Activated CD8-positive, alpha-beta T cell treated with anti-CD3 and anti-CD28 coated beads for 36 hours (primary cell): ENCODE measurements at places on chromosomes 16 and 17. TPM values are rescaled to one million over a fixed set of nuclear protein-coding genes. Genes with fewer than 3 reads are reported as not detected.
A peak's percentile ranks its signal among the peaks of the same experiment; 100 is the strongest.

DNA sequence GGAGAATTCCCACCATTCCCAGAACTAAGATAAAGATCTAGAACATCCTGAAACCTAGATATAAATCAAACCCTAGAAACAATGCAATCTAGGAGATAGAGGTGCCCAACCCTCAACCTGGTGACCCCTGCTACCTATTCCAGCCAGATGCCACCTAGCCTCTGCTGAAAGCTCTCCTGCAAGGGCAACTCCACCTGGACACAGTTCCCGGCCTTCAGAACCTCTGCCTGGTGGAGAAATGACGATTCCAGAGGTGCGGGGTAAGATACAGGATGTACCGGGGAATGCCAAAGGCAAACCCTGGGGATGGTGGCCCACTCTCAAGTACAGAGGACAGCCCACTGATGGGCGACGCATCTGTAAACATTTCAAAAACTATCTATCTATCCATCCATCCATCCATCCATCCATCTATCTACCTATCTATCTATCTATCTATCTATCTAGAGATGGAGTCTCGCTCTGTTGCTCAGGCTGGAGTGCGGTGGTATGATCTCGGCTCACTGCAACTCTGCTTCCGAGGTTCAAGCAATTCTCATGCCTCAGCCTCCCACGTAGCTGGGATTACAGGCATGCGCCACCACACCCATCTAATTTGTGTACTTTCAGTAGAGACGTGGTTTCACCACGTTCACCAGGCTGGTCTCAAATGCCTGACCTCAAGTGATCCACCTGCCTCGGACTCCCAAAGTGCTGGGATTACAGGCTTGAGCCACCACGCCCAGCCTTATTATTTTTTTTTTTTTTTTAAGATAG is 19.0 kb downstream of the MEAK7 start:
- H3K4me3 ChIP-seq, result no peak overlapping the region
- no peaks in the 10 kb centered on the region for H3K4me1 ChIP-seq
- no peak overlapping the region for H3K27ac ChIP-seq
- H3K36me3 ChIP-seq, result peaks cover 4% of the 10 kb centered on the region
- no peaks in the 10 kb centered on the region for H3K27me3 ChIP-seq
- DNase-seq, result no peak

- peaks cover 3% of the 10 kb centered on the region for H3K27me3 ChIP-seq
- no peak overlapping the region for H3K27ac ChIP-seq
- DNase-seq, result no peak
- H3K36me3 ChIP-seq, result no peaks in the 10 kb centered on the region
- peaks cover 19% of the 10 kb centered on the region for H3K4me1 ChIP-seq
These were observed 13.2 kb downstream of the CDH1 start for GRCh38 chr16:68750193-68750695.

DNA sequence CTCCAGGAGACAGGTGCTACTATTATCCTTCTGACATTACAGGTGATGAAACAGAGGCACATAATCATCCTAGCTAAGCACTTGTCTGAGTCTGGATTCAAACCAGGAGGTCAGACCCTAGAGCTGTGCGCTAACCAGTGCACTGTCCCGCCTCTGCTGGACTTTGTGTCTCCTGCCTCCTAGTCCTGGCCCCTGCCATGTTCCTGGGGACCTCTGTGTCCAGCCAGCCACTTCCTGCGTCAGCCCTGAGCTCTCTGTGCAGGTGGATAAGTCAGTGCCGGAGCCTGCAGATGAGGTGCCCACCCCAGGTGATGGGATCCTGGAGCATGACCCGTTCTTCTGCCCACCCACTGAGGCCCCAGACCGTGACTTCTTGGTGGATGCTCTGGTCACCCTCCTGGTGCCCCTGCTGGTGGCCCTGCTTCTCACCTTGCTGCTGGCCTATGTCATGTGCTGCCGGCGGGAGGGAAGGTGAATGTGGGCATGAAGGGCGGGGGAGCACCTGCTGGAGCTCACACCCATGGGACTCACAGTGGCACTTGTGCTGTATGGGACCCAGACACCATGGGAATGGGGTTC is 4.2 kb downstream of the SGCA start:
- H3K27ac ChIP-seq, result no peak overlapping the region
- peaks cover 3% of the 10 kb centered on the region for H3K27me3 ChIP-seq
- H3K4me1 ChIP-seq, result peaks cover 10% of the 10 kb centered on the region
- no peak overlapping the region for H3K4me3 ChIP-seq

- peaks cover 21% of the 10 kb centered on the region for H3K4me1 ChIP-seq
- no peak overlapping the region for H3K27ac ChIP-seq
- H3K4me3 ChIP-seq, result no peak overlapping the region
These were observed 94.3 kb downstream of the SDK2 start for GRCh38 chr17:73549841-73550430.

- peaks cover under 1% of the 10 kb centered on the region for H3K27me3 ChIP-seq
- no peaks in the 10 kb centered on the region for H3K36me3 ChIP-seq
- DNase-seq, result peak; percentile 97
- H3K4me1 ChIP-seq, result peaks cover 17% of the 10 kb centered on the region
These were observed 6.8 kb upstream of the NOTUM start for GRCh38 chr17:81967533-81968395.

DNA sequence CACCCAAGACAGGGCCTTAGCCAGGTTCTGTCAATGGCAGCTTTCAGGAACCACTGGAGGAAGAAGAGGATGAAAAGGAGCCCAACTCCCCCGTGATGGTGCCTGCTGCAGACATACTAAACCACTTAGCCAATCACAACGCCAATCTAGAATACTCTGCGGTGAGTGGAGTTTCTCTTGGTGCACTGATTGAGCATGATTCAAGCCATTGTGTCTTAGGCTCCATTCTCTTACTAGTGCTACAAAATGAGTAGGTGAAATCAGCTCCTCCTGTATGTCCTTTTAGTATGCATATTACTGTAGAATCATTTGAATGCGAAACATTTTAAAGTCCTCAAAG is 1.4 kb downstream of the SETD6 start:
- no peak for DNase-seq
- H3K4me1 ChIP-seq, result peaks cover 36% of the 10 kb centered on the region
- H3K27me3 ChIP-seq, result no peaks in the 10 kb centered on the region
- peaks cover 46% of the 10 kb centered on the region for H3K36me3 ChIP-seq

DNA sequence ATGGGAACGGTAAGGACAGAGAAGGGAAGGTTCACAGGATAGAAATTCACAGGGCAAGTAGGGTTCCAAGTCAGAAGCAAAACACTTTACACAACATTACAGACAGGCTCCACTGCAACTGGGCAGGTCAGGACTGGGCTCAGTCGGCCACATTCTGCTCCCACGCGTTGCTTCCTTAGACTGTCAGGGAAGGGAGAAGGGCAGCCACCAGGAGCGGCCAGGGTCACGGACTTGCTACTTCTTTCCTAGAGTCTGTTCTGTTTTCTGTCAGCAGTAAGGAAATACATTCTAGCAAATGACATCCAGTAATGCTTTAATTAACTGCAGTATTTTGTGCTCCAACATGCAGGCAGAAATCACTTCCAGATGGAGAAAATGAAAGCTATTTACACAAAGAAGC is 160.3 kb upstream of the RPH3AL start:
- H3K27me3 ChIP-seq, result no peaks in the 10 kb centered on the region
- H3K27ac ChIP-seq, result no peak overlapping the region
- no peak for DNase-seq
- H3K4me3 ChIP-seq, result no peak overlapping the region

DNA sequence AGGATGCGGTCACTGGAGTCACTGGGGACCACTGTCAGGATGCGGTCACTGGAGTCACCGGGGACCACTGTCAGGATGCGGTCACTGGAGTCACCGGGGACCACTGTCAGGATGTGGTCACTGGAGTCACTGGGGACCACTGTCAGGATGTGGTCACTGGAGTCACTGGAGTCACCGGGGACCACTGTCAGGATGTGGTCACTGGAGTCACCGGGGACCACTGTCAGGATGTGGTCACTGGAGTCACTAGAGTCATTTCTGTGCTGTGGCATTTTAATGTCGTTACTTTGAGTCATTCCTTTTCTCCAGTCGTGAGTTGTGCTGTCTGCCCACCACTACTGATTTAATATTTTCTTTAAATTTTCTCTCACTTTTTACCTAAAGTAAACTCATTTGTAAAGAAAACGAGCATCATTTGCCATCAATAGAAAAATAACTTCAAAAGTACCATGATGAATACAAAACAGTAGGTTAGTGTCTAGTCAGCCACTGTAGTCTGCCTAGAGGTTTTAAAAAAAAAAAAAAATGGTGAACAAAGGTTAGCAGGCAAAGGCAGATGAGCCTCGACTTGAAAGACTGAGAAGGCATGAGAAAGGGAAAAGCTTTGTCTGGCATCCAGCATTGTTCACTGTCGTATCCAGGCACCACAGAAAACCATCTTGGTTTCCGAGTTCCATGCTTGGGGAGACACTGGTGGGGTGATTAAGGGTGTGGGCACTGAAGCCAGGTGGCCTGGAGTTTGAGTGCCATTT is 346.6 kb downstream of the SNX29 start:
- H3K36me3 ChIP-seq, result no peaks in the 10 kb centered on the region
- no peaks in the 10 kb centered on the region for H3K27me3 ChIP-seq
- DNase-seq, result peak; percentile 76

GRCh38 chr16:84884596-84885341 is 65.0 kb downstream of the CRISPLD2 start:
- no peak overlapping the region for H3K27ac ChIP-seq
- H3K4me3 ChIP-seq, result no peak overlapping the region
- no peaks in the 10 kb centered on the region for H3K4me1 ChIP-seq
- no peaks in the 10 kb centered on the region for H3K36me3 ChIP-seq
- DNase-seq, result peak; percentile 4
- H3K27me3 ChIP-seq, result peaks cover 8% of the 10 kb centered on the region

DNA sequence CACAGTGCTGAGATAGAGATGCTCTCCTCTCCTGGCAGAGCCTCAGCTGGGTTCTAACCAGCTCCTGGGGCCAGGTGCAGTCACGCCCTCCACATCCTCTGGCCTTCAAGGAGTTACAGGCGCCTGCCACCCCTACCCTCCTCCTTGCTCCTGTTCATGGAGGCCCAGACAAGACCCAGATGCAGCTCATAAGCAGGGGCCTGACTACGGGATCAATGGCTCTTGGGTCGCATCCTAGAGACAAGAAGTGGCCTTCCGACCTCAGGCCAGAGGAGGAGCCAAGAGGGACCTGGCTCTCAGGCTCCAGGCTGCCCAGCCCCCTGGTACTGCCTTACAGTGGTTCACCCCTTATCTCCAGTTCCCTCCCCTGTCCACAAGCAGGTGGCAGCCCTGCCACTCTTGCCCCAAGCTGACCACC is 23.0 kb downstream of the ARHGAP27 start:
- peak; percentile 47 for DNase-seq
- H3K27ac ChIP-seq, result peak overlapping the region; percentile 99
- no peaks in the 10 kb centered on the region for H3K27me3 ChIP-seq
- peaks cover 35% of the 10 kb centered on the region for H3K4me1 ChIP-seq

The METTL9 gene
- total RNA-seq, result 122 TPM

The NPIPB9 gene
- total RNA-seq, result 3.8 TPM

The C16orf54 gene
- 22.4 TPM for total RNA-seq

The C16orf89 gene
- total RNA-seq, result not detected

The SMTNL2 gene
- not detected for total RNA-seq

The TRIM47 gene
- 16.6 TPM for total RNA-seq

The ENPP7 gene
- total RNA-seq, result 0.16 TPM

The BCL7C gene
- total RNA-seq, result 23.6 TPM
